ENCODE measurements at places on chromosomes 3 and 15. TPM values are rescaled to one million over a fixed set of nuclear protein-coding genes. Genes with fewer than 3 reads are reported as not detected.

The CPLX3 gene
- total RNA-seq = 3.6 TPM

The OTOL1 gene
- not detected for total RNA-seq

GRCh38 chr15:47820057-47820746 lies 102.9 kb downstream of the SEMA6D start:
- no peak for DNase-seq

- DNase-seq = peak; percentile 69
Observed at GRCh38 chr3:66452303-66453011, 48.4 kb downstream of the LRIG1 start.

DNA sequence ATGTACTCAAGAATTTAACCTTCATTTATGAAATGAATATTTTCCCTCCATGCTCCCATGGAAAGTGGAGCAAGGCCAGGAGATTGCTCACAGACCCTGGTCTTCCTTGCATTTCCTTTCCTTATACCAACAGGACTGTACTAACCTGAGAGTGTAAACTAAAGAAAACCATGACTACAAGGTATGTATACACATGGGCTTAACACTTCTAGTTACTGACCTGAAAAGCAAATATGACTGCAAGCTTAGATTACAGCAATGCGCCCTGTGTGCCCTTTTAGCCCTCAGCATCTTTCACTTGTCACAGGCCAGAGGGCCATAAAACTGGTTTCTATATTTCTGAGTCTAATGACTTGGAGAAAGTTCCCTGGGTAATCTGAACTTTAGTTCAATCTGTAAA lies 52.1 kb downstream of the NEK10 start:
- DNase-seq = no peak

DNA sequence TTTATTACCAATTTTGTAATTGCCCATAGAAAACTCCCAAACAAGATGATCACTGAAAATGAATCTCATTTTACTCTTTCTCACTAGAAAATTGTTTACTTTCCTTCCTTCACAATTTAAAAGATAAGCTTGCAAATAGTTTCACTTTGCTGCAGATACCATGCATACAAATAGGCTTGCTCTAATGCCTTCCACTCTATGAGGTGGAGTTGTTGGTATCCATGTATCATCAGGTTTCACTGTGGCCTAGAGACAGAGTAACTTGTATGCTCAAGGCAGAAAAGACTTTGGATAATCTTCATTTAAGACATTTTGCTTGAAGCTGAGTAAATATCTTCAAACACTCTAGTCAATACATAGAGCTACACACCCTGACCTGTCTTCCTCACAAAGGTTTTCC lies 60.8 kb downstream of the RYK start:
- no peak for DNase-seq

DNA sequence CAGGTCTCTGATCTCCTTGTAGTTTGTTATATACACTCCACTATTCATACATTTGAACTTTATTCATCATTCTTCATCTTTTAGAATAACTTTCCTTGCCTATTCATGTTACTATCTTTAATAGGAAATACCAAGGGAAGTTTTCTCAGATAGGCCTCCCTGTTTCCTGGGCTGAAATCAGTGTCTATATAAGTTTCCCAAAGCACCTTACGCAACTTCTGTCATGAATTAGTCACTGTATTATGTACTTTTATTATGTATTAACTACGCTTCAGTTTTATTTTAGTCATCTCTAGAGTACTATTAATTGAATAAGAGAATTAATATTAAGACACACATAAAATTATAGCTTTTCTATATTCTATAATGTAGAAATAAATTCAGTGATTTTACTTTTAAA lies 1481.5 kb downstream of the OTOL1 start:
- DNase-seq = no peak

The GPR27 gene
- total RNA-seq = 3.7 TPM

DNA sequence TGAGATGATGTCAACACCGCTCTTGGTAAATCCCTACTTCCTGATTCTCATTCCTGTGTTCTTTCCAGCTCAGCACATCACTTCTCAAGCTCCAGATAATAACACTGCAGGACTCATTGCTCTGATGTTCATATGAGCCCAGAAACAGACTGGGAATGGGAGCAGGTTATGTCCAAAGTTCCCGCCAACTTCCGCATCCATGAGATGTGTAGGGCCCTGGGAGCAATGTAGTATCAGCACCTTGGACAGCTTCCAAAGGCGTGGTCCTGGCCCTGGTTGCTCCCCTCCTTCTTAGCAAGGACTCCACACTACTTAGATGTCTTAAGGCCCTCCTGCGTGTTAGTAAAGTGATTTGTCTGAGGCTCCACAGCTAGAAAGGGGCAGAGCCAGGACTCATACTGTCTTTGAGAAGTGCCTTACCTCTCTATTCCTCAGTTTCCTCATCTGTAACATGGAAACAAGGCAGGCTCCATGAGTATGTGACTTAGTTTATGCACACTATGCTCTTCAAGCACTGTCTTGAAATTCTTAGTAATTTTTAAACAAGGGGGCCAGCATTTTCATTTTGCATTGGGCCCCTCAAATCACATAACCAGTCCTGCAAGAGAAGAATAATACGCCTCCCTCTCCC lies 27.9 kb upstream of the SLC6A1 start:
- DNase-seq = no peak

DNA sequence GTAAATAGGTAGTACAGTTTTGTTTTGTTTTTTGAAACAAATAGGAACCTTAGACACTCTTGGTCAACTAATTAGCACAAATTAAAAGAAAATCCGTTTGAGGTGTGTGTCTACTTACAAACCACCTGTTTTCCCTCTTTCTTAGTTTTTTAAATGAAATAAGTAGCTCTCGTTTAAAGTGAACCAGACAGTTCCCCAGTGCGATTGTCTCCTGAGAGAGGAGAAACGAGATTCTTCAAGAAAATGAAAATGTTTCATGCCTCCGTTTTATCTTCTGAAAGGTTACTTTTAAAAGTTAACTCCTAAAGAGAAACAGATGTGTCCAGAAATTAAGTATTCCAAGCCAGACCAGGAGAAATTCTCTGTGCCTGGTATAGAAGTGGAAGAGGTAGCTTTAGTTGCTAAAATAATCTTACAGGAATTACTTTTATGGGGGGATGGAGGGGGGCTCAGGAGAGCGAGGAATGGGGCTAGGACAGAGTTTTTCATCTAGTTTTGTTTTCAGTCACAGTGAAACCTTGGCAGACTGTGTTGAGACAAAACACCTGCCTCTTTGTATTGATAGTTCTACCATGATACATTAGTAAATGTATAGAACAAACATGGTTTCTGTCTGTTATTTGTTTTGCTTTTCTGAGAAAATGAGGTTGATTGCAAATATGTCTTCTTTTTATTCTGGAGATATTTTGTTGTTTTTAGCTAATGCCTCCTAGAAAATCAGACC lies 155.1 kb upstream of the CNTN4 start:
- DNase-seq = no peak

DNA sequence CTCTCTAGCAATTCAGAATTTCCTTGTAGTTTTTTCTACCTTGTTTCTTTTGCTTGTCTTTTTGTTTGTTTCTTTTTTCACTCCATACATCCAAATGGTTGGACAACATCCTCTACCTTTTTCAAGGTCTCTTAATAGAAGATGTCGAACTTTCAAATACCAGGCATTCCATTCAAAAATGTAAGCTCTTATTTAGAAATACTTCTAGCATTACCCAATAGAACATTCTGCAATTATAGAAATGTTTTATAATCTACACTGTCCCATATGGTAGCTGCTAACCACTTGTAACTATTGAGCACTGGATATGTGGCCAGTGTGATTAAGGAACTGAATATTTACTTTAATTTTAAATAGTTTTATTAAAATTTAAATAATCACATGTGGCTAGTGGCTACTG lies 196.2 kb upstream of the MRPL3 start:
- no peak for DNase-seq

DNA sequence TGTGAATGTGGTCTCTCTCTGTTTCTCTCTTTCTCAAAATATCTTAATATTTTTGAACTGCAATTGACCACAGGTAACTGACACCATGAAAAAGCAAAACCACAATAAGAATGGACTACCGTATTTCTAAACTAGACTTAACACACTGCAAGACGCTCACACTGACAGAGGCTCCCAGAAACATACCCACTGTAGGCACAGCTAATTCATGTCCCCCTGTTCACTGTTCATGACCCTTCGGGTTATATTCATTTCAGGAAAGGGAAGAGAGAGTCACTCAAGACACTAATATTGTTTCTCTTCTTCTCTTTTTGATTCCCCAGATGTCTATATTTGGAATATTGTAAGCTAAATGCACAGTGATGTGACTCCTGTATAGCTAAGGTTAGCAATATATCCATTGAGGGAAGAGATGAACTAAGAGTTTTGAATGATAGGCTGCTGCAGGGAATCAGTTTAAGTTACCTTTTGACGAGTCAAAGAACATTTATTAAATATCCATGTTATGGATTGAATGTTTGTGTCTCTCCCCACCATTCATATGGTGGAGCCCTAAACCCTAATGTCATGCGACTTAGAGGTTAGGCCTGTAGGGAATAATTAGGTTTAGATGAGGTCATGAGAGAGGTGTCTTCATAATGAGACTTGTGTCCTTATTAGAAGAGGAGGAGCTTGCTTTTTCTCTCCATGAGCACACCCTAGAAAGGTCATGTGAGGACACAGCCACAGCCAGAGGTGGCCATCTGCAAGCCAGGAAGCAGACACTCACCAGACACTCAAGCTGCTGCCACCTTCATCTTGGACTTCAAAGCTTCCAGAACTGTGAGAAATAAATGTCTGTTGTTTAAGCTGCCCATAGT lies 216.6 kb upstream of the GRM7 start:
- DNase-seq = no peak

The CIB1 gene
- 71.6 TPM for total RNA-seq

GRCh38 chr3:69511361-69511760 lies 125.5 kb upstream of the FRMD4B start:
- DNase-seq = no peak

DNA sequence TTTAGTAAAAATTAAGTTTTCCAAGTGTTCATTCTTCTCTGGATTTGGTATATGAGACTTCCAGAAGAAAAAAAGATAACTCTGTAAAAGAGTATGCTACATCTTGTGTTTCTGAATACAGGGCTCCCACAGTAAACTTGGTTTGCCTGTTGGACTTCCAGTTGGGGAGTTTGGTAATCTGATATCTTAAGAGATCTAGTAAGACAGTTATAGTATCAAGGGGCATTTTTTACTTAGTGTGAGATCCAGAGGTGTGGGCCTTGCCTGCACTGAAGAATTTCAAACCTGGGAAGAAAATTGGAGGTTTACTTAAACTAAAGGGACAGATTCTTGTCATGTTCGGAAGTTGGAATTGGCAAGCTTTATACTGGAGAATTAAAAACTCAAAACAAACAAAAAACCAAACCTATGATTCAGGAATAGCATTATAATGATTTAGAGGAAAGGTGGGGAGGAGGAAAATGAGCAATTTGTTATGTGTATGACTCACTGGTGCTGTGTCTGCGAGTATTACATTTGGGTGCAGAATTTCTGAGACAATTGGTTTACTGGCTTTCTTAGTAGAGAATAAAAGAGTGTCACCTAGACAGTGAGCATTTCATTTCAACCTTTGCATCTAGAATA lies 58.9 kb upstream of the ULK4 start:
- no peak for DNase-seq

- DNase-seq = no peak
Observed at GRCh38 chr3:122688996-122689395, 8.4 kb downstream of the PARP14 start.

- DNase-seq = no peak
Observed at GRCh38 chr15:45906230-45906629, 271.4 kb downstream of the SQOR start.

DNA sequence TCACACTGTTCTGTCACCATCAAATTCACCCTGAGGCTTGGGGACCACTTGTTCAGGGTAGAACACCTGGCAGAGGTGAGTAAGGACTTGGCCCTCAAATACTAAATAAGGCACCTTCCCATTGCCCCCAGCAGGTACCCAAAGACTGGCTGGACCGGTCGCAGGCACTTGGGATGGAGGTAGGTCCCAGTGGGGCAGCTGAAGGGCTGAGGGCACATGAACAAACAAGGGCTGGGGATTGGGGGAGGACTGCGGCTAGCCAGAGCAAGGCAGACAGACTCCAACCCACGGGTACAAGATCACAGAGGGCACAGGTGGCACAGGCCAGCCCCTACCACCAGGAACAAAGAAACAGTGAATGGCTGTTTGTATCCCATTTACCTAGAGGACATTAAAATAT lies 1.9 kb downstream of the MRPS25 start:
- DNase-seq = no peak

- DNase-seq = no peak
Observed at GRCh38 chr3:104879919-104880318, 486.8 kb upstream of the ALCAM start.

DNA sequence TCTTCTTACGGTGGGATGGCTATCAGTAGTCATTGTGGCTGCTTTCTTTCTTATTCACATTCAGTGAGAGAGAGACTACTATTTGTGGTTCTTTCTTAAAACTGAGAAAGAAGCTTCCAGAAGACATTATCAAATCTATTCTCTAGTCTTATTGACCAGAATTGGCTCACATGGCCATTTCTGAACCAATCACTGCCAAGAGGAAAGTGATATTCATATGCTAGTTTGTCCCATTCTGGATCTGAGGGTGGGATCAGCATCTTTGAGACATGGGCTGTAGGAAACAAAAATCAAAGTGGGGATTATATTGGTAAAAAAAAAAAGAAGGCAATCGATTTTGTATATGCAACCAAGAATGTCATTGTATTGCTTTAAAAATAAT lies 106.4 kb upstream of the RASGRP1 start:
- DNase-seq = no peak

DNA sequence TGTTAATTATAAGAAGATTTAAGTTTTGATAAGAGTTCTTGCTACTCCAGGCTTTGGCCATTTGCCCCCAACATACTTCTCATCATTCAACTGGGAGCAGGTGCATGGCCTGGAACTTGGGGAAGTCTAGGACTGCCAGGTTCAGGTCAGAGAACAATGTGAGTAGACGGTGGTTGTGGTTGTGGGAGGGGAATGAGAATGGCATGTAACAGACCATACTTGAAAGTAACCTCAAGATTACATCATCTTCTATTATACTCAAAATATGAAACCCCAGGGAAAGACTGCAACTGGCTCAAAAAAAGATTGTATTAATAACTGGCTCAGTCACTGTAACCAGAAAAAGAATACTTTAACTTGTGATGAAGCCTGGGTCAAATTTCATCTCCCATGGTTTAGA lies 364.9 kb upstream of the DPPA4 start:
- no peak for DNase-seq

DNA sequence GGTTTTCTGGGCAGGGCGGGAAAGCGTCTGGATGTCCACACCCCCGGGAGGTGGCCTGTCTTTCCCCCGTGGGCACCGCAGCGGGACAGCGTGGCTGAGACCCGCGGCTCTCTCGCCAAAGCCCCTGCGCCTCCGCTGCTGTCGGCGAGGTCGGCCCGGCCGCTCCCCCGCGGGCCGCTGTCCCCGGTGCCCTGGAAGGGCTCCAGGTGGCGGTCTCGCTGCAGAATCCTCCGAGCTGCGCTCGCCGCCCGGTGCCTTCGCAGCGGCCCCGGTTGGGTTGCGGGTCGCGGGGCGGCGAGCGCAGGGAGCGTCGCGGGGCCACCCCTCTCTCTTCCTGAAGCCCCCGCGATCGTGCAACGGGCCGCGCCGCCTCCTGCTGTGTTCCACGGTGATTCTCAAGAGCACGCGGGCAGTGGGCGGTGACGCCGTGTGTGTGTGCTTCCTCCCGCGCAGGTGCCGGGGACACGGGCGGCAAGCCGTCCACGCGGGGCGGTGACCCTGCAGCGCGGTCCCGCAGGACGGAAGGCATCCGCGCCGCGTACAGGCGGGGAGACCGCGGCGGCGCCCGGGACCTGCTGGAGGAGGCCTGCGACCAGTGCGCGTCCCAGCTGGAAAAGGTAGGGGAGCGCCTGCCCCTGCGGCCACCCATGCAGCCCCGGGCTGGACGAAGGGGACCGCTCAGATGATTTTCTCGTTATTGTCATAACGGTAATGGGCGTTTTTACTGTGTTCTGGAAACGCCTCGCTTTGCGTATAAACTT lies 54.4 kb downstream of the LRRK1 start:
- DNase-seq = no peak

The AHSG gene
- total RNA-seq = not detected
